ENCODE measurements at places on chromosomes 7 and 10.
A peak's percentile ranks its signal among the peaks of the same experiment; 100 is the strongest.

- DNase-seq, result no peak
These were observed 16.2 kb downstream of the SLC16A12 start for GRCh38 chr10:89518876-89519842.

DNA sequence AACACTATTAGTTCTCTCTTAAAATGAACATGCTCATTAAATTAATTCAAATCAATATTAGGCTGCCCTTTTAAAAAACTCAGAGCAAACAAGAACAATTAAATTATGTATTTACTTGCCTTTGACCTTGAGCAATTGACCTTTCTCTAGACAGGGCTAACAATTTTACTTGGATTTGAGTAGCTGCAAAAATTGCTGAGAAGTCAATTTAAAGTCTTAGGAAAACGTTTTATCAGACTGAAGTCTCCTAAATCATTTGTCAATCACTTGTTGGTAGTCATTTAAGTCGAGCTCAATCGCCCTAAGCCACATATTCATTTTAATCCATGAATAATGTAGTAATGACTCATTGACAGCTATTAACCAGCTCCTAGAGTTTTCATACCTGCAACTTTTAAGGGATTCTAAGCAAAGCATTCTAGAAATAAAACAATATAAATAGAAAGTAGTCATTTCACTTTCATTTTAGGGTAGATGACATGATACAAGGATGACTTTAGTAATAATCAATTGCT, 84.9 kb upstream of the SEC61G start:
- no peak for DNase-seq

DNA sequence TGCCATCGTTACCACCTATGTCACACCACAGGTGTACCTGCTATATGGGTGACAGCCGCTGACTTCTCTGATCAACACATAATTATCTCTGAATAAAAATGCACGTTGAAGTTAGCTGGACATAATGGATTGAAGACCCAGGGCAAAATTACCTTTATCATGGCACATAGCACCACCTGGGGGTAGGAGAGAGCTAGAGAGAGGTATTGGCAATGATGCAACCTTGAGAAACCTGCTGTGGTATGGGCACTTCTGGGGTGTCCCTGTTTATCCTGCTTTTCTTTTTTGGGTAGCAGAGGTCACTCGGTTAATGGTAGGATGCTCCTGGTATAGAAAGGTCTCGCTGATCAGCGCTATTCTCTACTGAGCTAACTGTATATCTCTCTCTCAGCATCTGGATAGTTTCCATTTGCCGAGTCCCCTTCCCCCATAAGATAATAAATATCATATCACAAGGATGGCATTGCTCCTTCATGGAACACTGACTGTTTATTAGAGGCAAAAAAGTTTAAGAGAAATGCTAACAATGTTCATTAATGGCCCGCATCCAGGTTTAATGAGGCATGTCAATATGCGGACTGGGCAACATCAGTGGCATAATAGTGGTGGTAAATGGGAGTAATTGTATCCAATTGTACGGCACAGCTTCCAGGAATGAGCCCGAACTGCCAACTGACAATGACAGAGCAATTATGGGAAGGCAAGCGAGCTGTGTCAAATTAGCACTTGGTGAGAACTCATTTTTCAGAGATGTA, 323.1 kb downstream of the TFEC start:
- peak; percentile 49 for DNase-seq

DNA sequence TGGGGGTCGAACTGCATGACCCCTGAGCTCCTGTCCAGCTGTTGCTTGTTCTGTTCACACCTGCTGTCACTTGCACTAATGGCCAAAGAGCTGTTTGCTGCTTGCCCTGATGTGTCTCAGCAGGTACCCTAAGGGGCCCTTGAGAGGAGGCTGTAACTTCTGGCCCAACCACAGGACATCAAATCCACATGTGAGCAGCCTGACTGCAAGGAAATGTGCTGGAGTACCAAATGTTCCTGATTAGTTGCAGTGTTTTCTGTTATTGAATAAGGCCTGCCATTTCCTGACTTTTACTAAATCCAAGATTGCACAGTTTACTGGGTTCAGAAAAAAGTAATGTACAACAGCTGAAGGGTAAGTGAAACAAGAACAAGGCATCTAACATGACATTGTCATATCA, 91.7 kb upstream of the IL6 start:
- no peak for DNase-seq
